RKO (cell line): ENCODE measurements at places on chromosomes 5 and 9.

- no peak for DNase-seq
Observed at GRCh38 chr5:103973669-103974068, 411.1 kb upstream of the NUDT12 start.

GRCh38 chr9:93058355-93059010 is at the start of gene SUSD3:
SUSD3 (plus strand) TSS chr9:93058701; CDS start chr9:93058743, 42 bp downstream.
- DNase-seq: no peak

DNA sequence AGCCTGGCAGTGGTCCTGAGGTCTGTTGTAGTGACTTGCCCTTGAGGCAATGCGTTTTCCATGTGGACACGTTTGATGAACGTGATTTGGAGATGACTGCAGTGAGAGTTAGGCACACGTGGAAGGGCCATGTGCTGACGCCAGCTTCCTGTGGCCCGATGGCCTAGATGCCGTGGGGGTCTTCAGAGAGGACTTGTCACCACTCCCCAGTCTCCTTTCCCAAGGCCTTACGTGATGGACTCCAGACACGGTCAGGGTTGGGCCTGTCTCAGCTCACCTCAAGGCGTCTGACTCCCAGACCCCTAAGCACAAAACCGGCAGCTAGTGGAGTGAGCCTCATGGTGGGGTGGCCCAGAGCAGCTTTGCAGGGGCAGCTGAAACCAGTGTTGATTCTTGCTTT is 92.9 kb downstream of the ANGPTL2 start:
- DNase-seq: no peak

GRCh38 chr9:26169708-26170107 is 491.5 kb upstream of the TUSC1 start:
- no peak for DNase-seq

GRCh38 chr5:1911773-1912235 is 29.1 kb upstream of the IRX4 start:
- no peak for DNase-seq

GRCh38 chr9:124394596-124394995 is 20.6 kb downstream of the PSMB7 start:
- no peak for DNase-seq
